ENCODE measurements at places on chromosomes 12 and 14.

DNA sequence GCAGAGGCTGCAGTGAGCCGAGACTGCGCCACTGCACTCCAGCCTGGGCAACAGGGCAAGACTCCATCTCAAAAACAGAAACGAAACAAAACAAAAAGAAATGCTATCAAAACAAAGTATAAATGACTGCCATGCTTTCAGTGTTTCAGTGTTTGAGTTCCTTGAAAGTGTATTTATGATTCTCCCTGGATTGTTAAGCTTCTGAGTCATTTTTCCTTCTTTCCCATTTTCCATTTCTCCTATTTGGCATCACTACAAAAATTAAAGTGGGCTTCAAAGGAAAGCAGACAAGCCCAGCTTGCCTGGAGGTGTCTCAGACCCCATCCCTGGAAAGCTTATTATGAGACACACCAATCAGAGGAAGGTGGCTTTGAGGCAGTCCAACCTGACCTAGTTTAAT lies 35.1 kb downstream of the NIN start:
- no peak for DNase-seq

DNA sequence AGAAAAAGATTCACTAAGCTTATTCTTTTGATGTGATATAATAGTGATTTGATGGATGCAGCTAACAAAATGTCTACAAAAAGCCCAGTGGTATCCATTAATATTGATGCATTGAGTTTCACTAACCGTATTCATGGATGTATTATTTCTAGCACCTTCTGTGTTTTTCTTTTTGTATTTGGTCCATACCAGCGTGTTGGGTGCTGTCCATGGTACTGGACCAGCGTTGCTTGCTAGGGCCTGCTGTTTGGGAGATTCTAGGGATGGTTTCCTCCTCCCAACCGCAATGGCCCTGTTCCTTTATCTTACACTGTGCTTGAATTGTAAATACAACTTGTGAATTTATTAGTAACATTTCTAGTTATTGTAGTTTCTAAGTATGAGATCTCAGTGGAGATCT lies 31.7 kb downstream of the ANO4 start:
- no peak for DNase-seq

DNA sequence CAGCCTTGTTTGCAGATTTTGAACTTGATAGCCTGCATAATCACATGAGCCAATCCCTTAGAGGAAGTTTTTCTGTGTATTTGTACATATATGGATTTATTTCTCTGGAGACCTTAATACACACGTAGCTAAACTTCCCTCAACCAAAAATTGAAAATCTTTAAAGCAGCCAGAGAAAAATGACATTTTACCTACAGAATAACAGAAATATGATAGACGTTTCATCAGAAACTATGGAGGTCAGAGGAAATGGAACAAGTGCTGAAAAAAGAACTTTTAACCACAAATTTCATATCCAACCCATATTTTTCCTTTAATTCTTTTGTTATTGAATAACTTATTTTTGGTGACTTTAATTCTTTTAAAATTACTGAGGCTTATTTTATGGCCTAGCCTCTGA lies 177.7 kb downstream of the CCDC91 start:
- no peak for DNase-seq

DNA sequence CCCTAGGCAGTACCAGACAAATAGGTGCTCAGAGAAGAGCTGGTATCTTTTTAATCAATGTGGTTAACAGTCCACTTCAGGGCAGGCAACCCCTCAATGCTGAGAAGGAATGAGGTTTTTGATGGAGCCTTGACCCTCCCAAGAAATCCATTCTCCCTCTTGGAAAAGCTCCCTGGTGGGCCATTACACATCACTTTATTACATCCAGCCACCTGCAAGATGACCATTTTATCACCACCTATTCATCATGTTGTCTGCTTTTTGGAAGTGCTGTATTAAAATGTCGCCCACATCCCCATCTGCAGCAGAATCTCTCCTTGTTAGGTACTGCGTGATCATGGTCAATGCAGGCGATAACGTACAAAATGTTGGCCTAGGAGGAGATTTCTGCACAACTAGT lies 614.7 kb upstream of the TMEM132C start:
- no peak for DNase-seq

DNA sequence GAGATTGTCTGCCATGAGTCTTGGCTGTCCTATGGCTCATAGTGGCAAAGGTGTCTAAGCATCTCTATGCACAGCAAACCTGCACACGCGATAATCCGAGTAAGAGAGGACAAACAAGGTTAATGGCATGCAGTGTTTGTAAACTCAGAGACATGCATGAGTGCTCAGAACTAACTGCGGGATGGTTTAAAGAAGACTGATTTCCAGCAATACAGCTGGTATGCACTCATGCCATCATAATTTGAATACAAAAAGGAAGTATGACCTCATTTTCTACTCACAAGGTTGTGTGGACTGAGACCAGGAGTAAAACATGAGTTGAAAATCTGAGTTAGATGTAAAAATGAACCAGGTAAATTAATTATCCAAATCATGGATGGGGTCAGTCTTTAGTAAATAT lies 16.6 kb upstream of the TCP11L2 start:
- DNase-seq: no peak

DNA sequence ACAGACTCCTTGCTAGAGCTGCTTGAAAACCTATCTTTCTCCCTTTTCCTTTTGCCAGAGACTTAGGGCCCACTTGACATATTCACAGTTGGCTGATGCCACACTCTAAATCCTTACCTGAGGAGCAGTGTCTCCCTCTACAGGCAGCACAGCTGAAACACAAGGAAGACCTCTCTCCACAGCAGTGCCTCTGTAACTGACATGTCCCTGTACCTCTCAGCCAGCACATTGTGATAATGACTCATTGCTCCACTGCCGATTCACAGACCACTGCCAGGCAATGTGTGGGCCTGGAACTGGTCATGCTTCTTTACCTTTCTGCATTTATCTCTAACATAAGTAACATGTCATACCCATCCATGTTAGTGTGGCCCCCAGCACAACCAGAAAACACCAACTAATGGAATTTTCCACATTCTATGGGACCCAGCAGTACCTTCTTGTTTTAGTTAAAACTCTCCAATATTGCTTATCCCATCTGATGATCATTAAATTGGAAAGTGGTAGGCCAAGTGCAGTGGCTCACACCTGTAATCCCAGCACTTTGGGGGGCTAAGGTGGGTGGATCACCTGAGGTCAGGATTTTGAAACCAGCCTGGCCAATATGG lies 56.5 kb downstream of the GTF2A1 start:
- DNase-seq: peak; percentile 55

DNA sequence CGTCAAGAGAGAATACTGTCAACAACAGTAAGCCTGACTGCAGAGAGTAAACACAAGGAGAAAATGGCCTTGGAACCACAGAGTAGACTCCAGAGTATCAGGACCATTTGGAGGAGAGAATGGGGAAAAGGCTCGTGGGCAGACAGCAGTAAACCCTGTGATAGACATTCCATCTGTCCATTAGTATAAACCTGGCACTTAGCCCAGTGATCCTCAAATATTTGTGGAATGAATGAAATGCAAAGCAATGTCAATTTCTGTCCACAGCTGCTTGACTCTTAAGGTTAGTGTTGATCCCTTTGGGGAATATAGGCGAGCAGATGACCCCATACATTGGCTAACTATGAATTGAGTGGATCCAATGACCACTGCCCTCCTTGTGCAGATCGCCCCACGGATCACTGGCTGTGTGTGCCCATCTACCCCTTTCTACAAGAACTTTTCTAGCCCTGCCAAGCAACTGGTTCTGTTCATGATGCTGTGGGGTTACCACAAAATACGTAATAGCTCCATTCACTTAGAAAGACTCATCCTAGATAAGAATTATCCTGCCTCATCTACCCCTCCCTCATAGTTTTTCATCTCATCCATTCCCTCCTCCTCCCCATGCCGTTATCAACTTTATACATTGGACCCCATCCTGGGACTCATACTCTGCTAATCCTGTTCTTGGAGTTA lies 846.8 kb downstream of the NRXN3 start:
- no peak for DNase-seq

DNA sequence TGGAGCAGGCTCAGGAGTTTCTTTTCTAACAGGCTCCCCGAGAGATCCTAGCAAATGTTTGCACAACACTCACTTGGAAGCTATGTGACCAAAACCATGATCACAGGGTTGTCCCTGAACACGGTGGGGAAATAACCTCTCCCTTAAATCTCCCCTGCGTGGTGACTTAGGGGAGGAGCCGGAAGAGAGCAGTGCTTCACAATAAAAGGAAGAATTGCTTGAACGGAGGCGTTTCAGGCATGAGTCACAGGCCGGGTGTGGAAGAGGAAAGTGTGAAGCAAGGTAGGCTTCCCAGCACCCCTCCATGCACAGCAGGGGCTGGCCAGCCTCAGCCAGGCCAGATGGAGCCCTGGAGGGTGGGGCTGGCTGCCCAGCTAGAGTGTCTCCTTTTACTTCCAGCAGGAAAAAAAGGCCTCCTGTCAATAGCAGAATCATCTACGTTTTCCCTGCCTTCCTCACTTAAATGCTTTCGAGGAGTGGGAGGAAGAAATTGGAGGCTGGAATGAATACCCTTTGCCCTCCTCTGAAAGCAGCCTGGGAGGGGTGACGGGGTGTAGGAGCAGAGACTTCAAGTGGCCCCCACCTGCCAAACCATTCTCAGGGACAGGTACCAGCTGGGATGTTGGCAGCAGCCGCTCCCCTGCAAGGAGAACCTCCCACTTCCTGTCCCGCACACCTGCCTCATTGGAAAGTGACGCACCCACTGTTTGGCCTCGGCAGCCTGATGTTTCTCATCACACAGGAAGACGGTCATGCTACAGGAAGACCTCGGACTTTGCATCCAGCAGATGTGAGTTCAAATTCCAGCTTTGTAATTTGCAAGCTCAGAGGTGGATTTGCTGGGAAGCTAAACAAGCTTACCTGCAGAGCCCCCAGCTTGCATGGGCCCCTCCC lies 30.1 kb upstream of the PPP2R5C start:
- DNase-seq: peak; percentile 81

- no peak for DNase-seq
Observed at GRCh38 chr12:7344833-7345606, 41.1 kb downstream of the ACSM4 start.

DNA sequence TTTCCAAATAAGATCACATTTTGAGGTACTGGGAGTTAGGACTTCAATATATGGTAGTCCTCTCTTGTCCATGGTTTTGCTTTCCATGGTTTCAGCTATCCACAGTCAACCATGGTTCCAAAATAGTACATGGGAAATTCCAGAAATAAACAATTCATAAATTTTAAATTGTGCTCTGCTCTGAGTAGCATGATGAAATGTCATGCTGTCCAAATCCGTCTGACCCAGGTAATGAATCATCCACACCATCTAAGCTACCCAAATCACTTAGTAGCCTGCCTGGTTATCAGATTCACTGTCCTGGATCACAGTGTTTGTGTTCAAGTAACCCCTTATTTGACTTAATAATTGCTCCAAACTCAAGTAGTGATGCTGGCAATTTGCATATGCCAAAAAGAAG lies 197.9 kb downstream of the TMTC3 start:
- no peak for DNase-seq

DNA sequence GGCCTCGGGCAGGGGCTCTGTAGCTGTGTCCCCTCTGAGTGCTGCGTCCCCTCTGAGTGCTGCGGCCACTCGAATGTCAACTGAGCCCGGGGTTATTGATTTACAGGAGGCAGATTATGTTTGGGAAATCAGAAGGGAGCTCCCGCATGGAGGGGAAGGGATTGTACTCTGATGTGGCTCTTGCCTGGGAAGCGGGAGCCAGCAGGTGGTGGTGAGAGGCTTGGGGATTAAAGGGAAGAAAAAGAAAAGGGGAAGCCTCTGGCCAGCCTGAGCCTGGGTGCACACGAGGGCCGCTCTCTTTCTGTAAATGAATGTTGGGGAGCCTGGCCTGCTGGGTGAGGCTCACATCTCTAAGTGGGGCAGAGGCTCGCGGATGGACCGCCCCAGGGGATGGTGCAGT lies 143.7 kb downstream of the AACS start:
- no peak for DNase-seq

- DNase-seq: no peak
Observed at GRCh38 chr12:67425394-67425793, 156.2 kb downstream of the CAND1 start.

- peak; percentile 40 for DNase-seq
Observed at GRCh38 chr12:66269757-66270383, 32.4 kb upstream of the HELB start.

GRCh38 chr14:29805415-29806123 lies 122.1 kb downstream of the PRKD1 start:
- DNase-seq: no peak

DNA sequence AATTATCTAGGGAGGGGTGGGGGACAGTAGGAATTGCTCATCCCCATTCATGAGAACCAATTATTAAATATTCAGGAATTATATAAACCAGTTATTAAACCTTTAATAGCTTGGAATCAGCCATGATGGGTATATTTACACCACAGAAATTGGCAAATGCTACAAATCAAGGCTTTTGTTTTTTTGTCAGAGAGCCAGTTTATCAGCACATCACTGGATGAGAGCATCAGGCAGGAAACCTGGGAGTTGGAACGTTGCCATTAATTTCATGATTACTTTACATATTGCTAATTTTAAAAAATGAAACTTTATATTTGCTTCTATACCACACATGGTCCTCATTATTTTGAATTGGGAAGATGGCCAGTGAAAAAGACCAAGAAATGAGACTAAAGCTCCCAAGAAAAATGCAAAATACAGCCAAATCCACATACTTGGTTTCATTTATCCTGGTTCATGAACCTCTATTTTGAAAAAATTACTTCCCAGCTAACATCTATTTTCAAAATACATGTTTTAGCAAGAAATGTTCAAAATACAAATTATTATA lies 48.4 kb downstream of the ATL1 start:
- no peak for DNase-seq

GRCh38 chr14:23379366-23380196 lies 2.7 kb downstream of the CMTM5 start:
- peak; percentile 88 for DNase-seq

GRCh38 chr12:109695961-109696461 lies 17.6 kb upstream of the FAM222A start:
- no peak for DNase-seq

- no peak for DNase-seq
Observed at GRCh38 chr12:47067771-47068431, 11.5 kb upstream of the PCED1B start.

GRCh38 chr12:14199455-14200198 lies 165.9 kb upstream of the ATF7IP start:
- DNase-seq: no peak

- DNase-seq: no peak
Observed at GRCh38 chr12:107115119-107115518, 21.8 kb upstream of the CRY1 start.

GRCh38 chr12:76706101-76706500 lies 57.8 kb upstream of the ZDHHC17 start:
- DNase-seq: no peak

- peak; percentile 9 for DNase-seq
Observed at GRCh38 chr12:131683266-131684014, 27.4 kb upstream of the SFSWAP start.
